ENCODE measurements at places on chromosomes 6 and 20.

DNA sequence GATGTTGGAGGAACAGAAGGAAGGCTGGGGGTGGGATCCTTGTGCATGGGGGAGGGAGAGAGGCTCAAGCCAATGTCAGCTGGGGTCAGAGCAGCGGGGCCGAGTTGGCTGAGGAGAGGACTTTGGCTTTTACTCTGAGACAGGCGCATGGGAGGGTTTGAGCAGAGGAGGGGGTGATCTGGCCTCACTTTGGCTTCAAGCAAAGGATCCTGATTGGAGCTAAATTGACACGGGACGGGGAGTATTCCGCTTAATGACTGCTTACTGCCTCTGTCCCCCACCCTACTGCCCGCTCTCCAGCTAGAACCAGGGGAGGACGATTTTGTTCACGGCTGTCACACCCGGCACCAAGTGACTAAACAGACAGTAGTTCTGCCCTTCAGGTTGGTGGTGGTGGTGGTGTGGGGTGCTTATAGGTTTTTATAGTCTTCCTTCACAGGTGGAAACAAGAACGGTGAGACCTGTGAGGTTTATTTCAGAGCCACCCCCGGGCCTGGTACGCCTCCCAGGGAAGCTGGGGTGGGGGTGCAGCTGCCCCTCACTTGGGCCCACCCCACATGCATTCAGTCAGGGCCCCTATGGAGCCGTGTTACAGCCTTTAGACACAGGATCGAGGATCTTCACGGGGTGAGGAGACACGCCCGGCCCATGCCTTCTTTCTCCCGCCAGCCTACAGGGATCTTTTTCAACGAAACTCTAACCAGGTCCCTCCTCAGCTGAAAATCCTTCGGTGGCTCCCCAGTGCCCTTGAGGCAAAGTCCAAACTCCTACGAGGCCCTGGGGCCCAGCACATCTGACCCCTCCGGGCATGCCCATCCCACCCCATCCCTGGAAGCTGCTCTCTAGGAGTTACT, 1.3 kb upstream of the SNAI1 start:
- DNase-seq = no peak

- DNase-seq = no peak
Observed at GRCh38 chr6:91560409-91560808, 973.5 kb upstream of the MAP3K7 start.

DNA sequence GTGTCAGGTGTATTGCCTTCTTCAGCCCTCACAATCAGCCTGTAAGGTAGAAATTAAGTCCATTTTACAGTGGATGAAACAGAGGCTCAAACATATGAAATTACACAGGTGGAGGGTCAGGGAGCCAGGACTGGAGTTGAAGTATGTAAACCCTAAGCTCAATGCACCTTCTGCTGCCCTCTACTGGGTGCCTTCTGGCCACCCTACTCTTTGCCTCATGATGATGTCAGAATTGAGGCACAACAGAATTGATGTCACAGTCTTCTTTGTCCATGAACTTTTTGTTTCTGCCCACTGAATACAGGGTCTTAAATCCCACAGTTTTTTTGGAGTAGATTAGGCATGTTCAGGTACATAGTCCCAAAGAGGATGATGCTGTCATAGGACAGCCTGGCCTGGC, 400.8 kb upstream of the CHD6 start:
- DNase-seq = no peak

DNA sequence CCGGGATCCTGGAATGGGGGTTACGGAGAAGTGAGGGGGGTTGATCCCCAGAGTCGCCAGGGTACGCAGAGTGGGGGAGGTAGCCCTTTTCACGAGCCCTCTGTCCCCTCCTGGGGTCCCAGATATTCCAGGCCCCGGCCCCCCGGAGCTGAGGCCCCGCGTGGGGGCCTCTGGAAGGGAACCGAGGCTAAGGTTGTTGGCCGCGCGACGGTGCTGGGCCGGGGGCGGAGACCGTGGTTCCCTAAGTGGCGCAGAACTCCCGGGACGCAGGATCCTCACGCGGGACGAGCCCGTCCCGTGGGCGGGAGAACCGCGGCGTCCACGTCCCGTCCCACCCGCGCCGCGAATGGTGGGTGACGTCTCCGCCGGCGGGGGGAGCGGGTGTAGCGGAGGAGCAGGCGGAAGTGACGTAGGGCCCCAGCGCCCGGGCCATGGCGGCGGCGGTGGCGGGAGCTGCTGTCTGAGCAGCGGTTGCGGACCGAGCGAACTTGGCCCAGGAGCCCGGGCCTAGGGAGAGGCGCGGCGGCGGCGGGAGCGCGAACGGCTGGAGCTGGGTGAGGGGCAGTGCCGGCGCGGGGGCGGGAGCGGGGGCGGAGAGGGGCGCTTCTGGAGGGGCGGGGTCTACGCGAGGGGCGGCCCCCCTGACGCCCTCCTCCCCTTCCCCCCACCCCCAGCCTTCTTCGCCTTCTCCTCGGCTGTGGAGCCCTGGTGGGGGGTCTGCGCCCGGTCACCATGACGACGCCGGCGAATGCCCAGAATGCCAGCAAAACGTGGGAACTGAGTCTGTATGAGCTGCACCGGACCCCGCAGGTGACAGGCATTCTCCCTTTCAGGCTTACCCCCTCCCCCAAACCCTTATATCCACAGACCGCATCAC, at the start of gene RING1:
Gene RING1 (plus strand): TSS at position 410 of the 877 bp plus-strand sequence. CDS start 323 bp downstream, at position 733.
- DNase-seq = peak; percentile 77

GRCh38 chr6:106858653-106859092, 115.9 kb downstream of the CD24 start:
- no peak for DNase-seq

Data from cerebellar cortex (tissue), 1 donor.